ENCODE measurements at places on chromosomes 2 and 18.

DNA sequence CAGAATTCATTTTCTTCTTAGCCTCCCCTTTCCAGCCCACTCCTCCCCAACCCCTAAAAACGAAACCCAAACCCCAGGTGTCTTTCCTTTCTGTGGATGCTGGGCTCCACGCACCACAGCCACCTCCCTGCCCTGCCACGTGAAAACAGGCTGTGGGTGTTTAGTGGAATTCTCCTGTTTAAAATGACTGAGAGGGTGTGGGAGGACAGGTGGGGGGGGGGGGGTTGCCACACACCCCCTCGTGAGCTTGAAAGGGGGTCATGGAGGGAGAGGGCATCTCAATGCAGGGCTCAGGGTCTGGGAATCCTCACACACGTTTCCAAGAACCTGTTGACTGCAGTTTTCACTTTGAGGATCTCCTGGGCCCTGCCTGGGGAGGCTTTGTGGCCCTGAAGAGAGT is 110.3 kb downstream of the FAM210A start:
- DNase-seq: no peak

DNA sequence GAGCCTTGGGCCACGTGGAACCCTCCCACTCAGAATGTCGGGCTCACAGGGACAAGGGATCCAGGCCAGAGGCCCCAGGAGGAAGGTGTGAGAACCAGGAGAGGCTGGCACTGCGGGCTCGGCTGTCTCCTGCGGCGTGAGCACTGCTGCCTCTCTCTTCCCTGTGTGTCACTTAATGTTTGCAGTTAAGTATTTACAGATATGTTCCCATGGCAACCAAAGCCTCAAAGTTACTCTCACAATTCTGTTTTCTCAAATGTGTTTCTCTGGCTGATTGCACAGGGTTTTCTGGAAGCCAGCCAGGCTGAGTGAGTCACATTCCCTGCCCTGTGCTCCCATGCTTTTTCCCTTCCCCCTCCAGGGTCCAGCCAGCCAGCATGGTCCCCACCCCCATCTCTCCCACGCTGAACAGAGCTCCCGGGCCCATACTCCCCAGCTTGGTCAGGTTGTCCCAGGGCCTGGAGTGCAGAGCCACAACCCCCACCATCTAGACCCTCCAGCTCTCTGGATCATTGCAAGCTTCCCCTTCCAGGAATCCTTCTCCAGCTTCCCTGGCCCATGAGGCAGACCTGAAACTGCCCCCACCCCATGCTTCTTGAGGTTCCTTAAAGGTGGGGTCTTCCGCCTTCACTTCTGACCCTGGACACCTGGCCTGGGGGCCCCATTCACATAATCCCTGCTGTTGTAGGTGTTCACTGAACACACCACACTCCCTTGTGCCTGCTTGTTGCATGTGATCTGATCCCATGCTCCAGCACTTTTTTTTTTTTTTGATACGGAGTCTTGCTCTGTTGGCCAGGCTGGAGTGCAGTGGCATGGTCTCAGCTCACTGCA is 265.9 kb downstream of the CELF4 start:
- DNase-seq: no peak

DNA sequence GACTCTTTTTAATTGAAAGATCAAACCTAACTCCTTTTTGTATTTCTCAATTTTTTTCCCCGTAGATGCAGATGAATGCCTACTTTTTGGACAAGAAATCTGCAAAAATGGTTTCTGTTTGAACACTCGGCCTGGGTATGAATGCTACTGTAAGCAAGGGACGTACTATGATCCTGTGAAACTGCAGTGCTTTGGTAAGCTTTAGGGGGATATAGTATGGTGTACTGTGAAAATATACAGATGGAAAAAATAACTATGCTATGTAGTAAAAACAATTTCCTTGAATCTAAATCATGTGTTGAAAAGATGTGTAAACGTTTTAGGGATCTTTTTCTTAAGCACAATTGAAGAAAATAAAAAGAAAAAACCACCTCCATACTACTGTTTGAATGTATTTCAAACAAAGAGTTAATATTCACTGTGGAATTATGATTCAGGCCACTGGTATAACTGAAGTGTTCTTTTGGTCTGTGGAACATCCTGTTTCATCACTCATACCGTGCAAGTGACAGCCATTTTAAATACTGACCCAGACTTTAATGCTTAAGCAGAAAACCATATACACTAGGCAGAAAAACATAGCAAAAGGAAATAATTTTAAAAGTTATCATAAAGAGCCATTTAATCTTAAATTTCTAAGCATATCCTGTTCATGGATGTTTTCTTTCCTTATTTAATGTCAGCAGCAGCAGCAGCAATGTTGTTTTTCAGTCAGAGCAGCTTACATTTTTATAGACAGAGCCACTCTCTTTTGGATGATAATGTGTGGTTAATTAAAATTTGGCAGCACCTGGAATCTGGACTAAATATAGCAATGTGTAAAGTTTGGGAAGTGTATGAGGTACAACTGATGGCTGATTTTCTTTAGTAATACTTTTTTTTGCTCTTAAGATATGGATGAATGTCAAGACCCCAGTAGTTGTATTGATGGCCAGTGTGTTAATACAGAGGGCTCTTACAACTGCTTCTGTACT is 112.8 kb upstream of the RASGRP3 start:
- no peak for DNase-seq

DNA sequence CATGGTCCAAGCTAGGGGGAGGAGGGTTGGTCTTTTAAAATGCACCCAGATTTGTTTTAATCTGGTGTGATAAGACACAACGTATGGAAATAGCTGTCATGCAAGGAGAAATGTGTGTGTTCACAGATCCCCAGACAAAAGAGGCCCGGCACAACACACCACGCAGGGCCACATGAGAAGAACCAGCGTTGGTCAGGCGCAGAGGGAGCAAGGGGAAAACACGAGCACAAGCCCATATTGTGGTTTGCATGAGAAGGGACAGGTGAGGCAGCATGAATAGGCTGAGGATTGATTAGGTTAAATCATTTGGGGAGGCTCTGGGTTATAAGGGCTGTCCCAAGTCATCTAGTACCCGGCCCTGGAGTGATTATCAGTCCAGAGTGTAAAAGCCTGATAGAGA is 272.5 kb upstream of the NCKAP5 start:
- no peak for DNase-seq

- no peak for DNase-seq
These were observed 7.8 kb downstream of the SLC66A2 start for GRCh38 chr18:79943608-79944125.

DNA sequence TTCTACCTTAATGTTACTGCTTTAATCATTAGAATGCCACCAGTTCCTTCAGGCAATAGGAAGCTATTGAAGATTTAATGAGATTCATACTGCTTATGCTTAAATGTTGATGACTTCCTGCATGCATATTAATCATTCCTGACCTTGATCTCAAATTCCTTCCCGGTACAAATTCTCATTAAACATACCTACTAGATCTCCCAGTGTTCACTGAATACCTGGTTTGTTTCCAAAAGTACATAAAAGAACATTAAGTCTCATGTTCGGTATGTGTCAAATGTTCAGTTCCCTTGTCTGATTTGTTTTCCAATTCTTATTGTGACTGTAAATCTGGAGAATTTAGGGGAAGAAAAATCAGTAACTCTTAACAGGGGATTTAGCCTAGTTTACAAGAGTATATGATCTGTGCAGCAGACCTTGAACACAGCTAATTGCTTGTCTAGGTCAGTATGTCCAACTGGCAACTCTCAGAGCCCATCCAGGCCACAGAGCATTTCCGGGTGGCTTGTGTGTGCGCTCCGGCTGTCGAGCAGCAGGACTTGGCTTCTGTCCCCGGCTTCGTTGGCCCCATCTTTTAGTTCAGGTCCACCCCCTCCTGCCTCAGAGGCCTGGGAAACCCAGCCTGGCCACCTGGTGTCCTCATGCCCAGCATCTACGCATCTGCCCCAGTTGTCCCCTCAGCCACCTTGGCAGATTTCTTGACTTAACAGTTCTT is 13.1 kb downstream of the METAP1D start:
- DNase-seq: no peak

DNA sequence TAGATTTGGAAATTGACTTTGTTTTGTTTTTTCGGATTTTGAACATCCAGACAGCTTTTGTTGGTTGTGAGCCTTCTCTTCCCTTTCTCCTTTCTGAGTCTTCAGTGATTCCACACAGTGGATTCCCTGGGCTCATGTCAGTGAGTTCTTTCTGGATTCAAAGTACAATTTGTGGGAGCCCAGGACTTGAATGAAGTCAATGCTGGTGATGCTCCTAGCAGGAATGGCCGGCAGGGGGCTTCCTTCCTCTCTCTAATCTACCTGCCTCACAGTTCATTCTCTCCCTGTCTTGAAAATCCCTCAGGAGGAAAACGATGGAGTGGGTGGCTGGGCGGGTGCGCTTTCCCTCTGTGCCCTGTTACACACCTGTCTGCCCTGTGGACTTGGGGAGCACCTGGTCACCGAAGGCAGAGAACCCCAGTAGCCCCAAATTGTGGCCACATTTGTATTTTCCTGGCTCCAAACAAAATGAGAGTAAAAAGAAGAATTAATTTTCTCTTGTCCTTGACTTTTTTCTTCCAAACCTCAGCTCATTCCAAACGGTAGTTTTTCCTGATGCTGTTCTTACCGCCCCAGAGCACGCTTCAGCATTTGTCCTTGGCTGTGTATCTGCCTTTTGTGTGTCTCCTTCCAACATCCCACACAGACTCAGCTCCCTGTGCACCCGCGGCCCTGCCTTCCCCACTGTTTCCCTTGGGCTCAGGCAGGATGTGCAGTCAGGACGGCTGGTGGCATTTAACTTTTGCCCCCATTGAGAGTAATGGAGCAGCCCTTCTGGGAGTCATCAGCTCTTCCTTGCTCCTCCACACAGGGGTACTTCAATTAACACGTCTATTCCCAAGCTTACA is 86.6 kb downstream of the MARCO start:
- DNase-seq: no peak

DNA sequence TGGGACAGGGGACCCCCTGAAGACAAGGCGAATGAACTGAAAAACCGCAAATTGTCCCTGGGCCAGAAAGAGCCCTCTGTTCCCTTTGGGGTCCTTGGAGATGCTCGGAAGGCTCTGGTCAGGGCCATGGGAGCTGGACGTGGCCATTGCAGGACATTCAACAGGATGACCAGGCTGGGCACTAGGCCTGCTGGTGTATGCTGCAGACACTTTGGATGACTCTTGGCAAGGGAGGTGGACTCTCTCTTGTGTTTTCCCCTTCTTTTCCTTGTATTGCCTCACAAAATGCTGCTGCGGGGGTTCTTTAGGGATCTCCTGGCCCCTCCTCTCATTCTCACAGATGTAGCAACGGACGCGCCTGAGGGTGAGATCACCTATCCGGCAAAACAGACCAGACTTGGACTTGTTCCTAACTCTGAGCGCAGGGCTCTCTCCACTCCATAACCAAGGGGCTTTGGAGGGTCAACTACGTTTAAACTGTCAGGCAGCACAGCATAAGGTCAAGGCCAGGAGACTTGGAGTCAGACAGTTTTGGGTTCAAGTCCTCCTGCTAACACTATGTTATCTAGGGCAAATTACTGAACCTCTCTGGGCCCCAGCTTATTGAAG is 41.8 kb upstream of the SH3RF3 start:
- no peak for DNase-seq

- no peak for DNase-seq
These were observed 180.4 kb downstream of the TWIST2 start for GRCh38 chr2:239028253-239028619.

GRCh38 chr18:6793455-6793854 is 63.9 kb downstream of the ARHGAP28 start:
- no peak for DNase-seq

DNA sequence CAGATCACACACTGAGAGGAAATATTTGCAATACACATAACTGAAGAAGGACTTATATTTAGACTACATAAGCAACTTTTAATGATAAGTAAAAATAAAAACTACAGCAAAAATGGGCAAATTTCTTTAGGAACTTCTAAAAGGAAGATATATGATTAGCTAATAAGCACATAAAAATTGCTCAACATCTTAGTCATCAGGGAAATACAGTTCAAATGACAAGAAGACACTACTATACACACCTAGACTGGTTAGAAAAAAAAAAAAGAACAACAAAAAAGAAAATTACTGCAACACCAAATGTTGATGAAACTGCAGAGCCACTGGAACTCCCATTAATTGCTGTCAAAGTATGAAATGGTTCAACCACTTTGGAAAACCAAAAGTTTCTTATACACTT is 1247.5 kb upstream of the ACVR2A start:
- no peak for DNase-seq

DNA sequence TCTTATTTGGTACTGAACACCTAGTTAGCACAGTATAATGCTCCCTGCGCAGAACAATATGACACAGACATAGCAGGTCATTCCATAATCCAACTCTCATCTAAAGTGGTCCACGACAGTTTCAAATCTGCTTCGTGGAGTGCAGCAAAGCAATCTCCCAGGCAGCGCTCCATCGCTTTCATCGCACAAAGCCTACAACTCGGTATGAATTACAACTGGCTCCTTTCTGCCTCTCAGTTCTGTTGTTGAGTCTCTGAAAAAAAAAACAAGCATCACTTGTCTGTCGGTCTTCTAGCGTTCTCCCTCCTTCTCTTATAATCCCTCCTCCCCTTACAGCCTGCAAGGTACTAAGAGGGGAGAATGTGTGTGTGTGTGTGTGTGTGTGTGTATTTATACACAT is 123.5 kb downstream of the FIGN start:
- no peak for DNase-seq

- no peak for DNase-seq
These were observed 659.0 kb upstream of the CDH7 start for GRCh38 chr18:65091744-65092329.

DNA sequence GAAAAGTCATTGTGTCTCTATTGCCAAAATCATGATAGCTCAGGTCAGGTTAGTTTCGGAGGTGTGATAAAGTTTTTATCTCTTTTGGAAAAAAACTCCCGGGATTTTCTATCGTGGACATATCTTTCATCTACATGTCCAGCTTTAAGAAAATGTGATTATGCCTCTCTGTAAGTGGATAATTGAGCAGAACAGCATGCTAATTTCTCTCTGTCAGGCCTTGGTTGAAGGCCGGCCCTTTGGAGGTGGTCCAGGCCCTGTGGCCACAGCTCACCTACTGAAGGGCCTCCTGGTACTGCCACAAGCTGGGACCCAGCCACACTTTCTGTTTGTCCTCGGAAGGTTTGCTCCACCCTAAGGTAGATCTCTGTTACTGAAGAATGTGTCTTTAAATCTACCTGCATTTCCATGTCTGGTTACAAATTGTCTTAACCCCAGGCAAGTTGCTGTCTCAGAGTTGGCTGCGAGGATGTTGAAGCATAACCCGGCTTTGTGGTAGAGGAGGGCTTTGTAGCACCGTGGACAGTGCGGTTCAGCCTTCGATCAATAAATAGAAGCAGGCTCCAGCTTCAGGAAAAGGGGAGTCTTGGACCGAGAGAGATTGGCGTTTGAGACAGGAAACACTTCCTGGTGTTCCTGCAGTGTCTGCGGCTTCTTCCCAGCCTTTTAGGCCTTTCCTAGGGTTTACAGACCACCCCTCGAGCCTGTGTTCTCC is 25.5 kb downstream of the TCF7L1 start:
- no peak for DNase-seq
